ENCODE measurements at places on chromosomes 1 and 21.

DNA sequence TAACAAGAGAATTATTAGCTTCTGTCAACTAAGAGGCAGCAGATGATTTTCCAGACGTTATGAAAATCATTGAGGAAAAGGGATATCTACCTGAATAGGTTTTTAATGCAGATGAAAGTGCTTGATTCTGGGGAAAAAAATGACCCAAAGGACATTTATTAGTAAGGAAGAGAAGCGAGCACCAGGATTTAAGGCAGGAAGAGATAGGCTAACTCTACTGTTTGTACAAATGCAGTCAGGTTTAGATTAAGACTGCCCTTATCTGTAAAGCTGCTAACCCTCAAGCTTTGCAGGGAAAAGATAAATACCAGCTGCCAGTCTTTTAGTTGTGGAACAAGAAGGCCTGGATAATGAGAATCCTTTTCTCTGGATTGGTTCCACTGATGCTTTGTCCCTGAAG lies 33.0 kb upstream of the LRIG2 start:
- no peak for DNase-seq

DNA sequence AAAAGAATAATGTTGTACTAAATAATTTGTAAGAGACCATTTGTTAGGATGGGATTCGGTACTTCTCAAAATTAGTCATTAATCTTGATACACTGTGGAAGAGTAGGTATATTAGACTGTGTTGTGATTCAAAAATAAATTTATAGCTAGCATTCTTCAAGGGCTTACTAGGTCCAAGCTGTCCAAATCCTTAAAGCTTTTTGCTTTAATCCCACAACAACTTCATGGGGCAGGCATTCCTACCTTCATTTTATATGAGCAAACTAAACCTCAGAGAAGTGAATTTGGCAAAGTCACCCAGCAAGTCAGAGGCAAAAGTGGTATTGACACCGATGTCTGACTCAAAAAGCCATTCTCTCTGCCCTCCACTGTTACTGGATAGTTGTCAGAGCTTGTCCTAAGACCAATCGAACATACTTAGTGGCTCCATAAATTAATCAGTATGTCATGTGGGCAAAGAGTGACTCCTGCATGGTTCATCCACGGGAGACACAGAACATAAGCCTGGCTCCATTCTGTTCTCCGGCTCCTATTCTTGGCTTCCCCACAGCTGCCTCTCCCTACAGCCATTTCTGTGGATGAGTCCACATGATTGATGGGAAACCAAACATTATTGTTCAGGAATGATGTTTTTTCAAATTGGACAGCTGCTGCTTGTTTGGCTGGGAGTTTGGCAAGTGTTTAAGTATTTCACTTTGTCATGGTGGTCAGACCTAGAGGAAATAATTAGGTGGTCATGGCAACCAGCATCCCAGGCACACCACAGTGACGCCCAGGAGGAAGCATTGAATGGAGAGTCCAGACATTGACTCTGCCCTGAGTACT lies 133.4 kb upstream of the FGGY start:
- DNase-seq = no peak

- no peak for DNase-seq
Measured at GRCh38 chr1:219639876-219640577, 27.1 kb upstream of the ZC3H11B start.

DNA sequence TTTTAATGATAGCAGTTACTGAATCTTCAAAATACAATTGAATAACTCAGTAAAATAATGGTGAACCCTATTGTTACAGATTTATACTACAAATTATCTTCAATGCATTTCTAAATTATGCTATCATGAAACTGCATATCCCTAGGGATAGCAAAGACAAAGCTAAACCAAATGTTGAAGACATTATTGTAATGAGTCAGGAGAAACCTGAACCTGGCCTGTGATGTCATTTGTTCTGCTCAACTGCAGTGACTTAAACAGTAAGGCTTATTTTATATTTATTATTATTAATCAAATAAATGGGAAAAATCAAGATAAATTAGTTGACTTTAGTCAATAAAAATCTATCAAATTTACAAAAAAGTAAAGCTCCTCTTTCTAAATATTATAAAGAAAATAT lies 100.3 kb downstream of the UCHL5 start:
- DNase-seq = no peak

DNA sequence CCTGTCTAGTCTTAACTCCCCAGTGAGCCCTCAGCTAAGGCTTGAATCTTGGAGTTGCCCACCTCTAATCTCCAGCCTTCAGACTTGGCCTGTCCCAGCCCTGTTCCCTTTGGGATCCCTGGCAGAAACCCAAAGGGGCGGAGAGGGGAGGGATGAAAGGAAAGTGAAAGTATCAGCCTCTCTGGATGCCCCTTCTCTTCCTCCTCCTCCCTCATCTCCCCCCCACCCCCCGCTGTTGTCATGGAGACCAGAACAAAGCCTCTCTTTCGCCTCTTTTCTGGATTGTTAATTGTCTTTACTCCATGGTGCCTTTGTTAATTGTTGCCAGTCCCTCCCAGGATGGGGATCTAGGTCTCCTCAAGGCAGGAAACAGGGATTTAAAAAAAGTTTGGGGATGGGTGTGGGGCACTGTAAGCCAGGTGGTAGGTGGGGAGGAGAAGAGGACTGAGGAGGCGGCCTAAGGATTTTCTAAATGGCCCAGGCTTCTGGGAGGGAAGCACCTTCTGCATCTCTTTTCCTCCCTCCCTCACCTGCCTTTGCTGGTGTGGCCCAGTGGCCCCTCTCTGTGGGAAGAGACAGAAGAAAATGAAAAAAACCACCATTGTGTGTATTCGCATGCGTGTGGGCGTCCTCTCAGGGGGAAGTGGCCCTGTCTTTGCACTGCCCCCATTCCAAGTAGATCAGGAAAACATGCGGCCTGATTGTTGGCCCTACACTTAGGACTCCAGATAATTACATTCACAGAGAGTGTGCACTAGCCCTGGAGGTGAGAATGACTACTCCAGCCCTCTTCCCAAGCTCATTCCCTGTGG lies 7.5 kb upstream of the SOX13 start:
- DNase-seq = no peak

DNA sequence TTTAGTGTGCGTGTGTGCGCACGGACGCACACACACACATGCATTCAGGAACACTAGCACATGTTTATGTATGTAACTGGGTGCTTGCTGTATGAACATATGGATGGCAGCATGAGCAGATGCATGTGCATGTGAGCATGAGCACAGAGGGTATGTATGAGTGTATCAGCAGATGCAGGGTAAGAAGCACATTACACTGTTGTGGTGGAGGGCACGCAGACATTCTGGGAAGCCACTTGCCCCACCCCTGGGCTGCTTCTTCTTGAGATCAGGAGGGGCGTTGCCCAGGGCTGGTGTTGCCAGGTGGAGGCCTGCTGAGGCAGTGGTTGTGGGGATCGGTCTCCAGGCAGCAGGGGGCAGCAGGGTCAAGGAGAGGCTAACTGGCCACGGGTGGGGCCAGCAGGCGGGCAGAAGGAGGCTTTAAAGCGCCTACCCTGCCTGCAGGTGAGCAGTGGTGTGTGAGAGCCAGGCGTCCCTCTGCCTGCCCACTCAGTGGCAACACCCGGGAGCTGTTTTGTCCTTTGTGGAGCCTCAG lies 3.9 kb upstream of the P3R3URF start:
- DNase-seq = no peak

- peak; percentile 80 for DNase-seq
Measured at GRCh38 chr1:155241069-155241679, 14.1 kb downstream of the ENTREP3 start.

- peak; percentile 74 for DNase-seq
Measured at GRCh38 chr1:237864338-237865244, 26.1 kb downstream of the ZP4 start.

- no peak for DNase-seq
Measured at GRCh38 chr1:205774198-205775014, 876 bp downstream of the RAB29 start.
